ENCODE measurements at places on chromosomes 3 and 15.

- DNase-seq = no peak
These were observed 112.8 kb upstream of the ICE2 start for GRCh38 chr15:60591496-60592370.

GRCh38 chr3:178063461-178063860 is 472.8 kb upstream of the KCNMB2 start:
- no peak for DNase-seq

DNA sequence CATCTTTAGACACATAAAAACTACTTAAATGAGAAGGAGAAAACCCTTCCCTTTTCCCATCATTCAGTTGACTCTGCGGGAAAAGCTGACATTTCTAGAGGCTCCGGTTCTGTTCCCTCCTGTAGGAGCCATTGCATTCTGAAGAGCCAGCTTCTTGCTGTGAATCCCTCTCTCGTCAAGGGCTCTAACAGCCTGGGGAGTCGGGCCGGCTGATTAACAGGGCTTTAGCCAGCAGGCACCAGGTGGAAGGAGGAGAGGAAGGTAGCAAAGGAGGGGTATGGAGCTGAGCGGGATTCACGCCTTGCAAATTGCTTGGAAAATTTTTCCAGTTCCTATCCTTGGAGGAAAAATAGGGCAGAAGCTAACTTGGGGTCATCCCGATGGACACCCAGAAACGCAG is 108.3 kb upstream of the UBE2E1 start:
- DNase-seq = no peak

DNA sequence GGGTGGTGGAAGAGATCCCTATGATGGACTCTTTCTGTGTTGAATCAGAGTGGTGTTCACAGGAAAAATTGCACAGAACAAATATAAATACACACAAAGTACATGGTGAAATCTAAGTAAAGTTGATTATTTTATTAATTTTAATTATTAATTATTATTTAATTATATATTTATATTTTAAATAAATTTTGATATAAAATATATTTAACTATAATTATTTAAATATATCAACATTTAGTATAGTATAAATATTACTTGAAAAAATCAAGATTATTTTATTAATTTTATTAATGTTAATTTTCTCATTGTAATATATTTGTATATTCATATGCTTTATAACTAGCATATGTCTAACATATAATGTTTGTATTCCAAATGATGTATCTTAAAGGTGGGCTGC is 11.3 kb upstream of the ATP10A start:
- no peak for DNase-seq

DNA sequence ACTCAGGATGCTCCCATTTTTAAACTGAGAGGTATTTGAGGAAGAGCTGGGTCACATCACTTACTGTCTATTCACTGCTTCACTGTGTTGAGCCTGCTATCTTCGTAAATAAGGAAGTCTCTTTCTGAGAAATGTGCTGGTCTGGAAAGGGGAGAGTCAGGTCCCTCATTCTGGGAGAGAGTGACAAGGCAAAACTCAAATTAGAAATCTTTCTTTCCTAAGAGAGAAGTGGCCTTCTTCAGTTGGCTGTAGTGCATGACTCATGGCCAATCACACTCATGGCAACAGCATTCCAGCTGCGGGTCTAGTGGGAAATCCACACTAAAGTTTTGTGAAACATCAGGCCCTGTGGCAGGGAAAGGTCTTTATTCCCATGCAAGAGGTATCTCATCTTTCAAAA is 11.5 kb upstream of the TIMP4 start:
- no peak for DNase-seq

DNA sequence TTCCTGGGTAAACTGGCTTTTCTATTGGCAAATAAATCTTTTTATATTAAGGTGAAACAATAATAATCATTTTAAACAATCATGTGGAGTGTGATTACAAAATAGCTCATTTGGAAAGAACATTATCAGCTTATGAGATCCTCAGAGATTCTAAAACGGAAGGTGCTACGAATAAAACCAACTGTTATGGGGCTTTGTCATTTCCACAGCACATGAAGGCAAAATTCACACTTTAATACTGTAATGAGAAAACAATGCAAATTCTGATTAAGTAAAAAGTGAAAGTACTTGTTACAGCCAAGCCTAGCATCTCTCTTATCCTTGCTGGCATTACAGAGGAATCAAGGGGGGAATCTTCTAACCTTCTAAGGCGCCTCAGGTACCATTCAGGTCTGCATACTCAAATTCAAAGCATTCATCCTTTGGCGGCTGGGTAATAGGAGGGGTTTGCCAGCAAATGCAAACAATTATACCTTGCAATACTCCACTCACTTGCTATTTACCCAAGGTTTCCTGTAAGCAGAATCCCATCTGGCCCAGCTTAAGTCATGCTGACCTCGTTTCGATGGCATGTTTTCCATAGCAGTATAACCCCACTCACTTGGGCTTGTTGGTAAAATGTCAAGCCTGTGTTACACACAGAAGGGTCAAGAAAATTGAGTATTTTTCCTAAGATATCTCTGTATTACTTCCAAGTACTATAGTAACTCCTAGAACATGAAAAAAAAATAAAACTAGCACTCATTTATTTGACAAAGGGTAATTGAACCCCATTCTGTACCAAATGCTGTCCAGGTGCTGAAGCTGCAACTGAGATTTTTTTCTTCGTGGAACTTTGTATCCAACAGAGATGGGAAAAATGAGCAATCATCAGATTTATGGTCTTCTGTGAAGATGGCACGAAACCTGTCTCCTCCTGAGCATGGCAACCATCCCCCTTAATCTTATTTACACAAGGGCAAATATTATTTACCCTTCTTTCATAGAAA is 183.7 kb upstream of the LMCD1 start:
- no peak for DNase-seq

GRCh38 chr15:78077053-78077870 is at the start of gene TBC1D2B:
TSS of gene TBC1D2B (minus strand) at chr15:78077711. CDS start at chr15:78077652, 59 bp downstream.
- DNase-seq = peak; percentile 47

Measured in stimulated activated CD8-positive, alpha-beta memory T cell treated with anti-CD3 and anti-CD28 coated beads, Interleukin-4, amount 100 ng/mL, for 4 hours (primary cell).